T-helper 2 cell treated with Interferon-gamma antibody and Interleukin-4, amounts not matched to agents 100 ng/mL and 5 ng/mL, for 36 hours (primary cell): ENCODE measurements at places on chromosomes 13 and 19. TPM values are rescaled to one million over a fixed set of nuclear protein-coding genes. Genes with fewer than 3 reads are reported as not detected.

Gene NLRP4
- total RNA-seq, result not detected in 2 replicates

Gene FGF9
- total RNA-seq, result not detected in 2 replicates

Gene TTC9B
- not detected in 2 replicates for total RNA-seq

Gene ZNF471
- 0.07 and 0.09 TPM in 2 replicates for total RNA-seq

Gene OR7G3
- total RNA-seq, result not detected in 2 replicates

Gene PGPEP1
- 26.4 and 30.2 TPM in 2 replicates for total RNA-seq

Gene ZBTB7A
- total RNA-seq, result 38.3 and 41.6 TPM in 2 replicates

Gene C13orf42
- not detected in 2 replicates for total RNA-seq

Gene FFAR1
- total RNA-seq, result not detected in 2 replicates

Gene TNFSF13B
- total RNA-seq, result 4.7 and 5.9 TPM in 2 replicates

Gene DACT3
- 0.34 and 0.55 TPM in 2 replicates for total RNA-seq

Gene ZNF837
- 1.4 and 1.7 TPM in 2 replicates for total RNA-seq

Gene CEACAM16
- not detected in 2 replicates for total RNA-seq

Gene CEACAM8
- total RNA-seq, result not detected in 2 replicates

Gene ZNF653
- 17.4 and 19.6 TPM in 2 replicates for total RNA-seq

Gene COX7A1
- not detected in 2 replicates for total RNA-seq

Gene SERP2
- not detected in 2 replicates for total RNA-seq

Gene PBX4
- 25.7 and 26.0 TPM in 2 replicates for total RNA-seq

Gene EBI3
- total RNA-seq, result 2.6 and 2.8 TPM in 2 replicates

Gene ALOX5AP
- total RNA-seq, result 114 and 118 TPM in 2 replicates

Gene NBEA
- total RNA-seq, result 0.27 and 0.39 TPM in 2 replicates

Gene PALM
- not detected in 2 replicates for total RNA-seq

Gene EFNA2
- total RNA-seq, result not detected in 2 replicates

Gene RUBCNL
- 0.23 and 0.57 TPM in 2 replicates for total RNA-seq

Gene APOC4
- not detected in 2 replicates for total RNA-seq

Gene PRKCG
- 0.50 TPM in 1 of 2 replicates, not detected in the other for total RNA-seq

Gene GPR183
- 68.9 and 69.8 TPM in 2 replicates for total RNA-seq

Gene PSG3
- not detected in 2 replicates for total RNA-seq

Gene CYP2A6
- not detected in 2 replicates for total RNA-seq

Gene GAPDHS
- not detected in 2 replicates for total RNA-seq

Gene TEX101
- total RNA-seq, result not detected in 2 replicates

Gene KIRREL2
- total RNA-seq, result 0.20 and 0.25 TPM in 2 replicates

Gene TMIGD2
- total RNA-seq, result 20.1 and 20.9 TPM in 2 replicates

Gene ZNF780A
- 20.5 and 21.4 TPM in 2 replicates for total RNA-seq

Gene ZNF99
- not detected in 2 replicates for total RNA-seq

Gene EDNRB
- total RNA-seq, result not detected in 2 replicates

Gene PSG6
- total RNA-seq, result not detected in 2 replicates

Gene HCST
- 93.1 and 96.2 TPM in 2 replicates for total RNA-seq

Gene ZNF723
- total RNA-seq, result not detected in 2 replicates

Gene SCEL
- total RNA-seq, result not detected in 2 replicates

Gene ZNF414
- 32.7 and 38.4 TPM in 2 replicates for total RNA-seq

Gene ZNF98
- total RNA-seq, result not detected in 2 replicates

Gene PEAK3
- total RNA-seq, result 0.82 and 0.84 TPM in 2 replicates

Gene CRX
- not detected in 2 replicates for total RNA-seq

Gene ZNF547
- total RNA-seq, result 2.2 and 2.8 TPM in 2 replicates
